ENCODE measurements at places on chromosomes 1 and 21. TPM values are rescaled to one million over a fixed set of nuclear protein-coding genes. Genes with fewer than 3 reads are reported as not detected.

SLC25A34 gene
- 1.5 TPM for total RNA-seq

RXRG gene
- total RNA-seq = not detected

- no peak within 1 kb of the TSS for H3K4me3 ChIP-seq
- H3K36me3 ChIP-seq = peaks cover 23% of the 10 kb centered on the region
- peaks cover 4% of the 10 kb centered on the region for H3K4me1 ChIP-seq
- H3K27me3 ChIP-seq = no peaks in the 10 kb centered on the region
- DNase-seq = peak; percentile 95
Measured at GRCh38 chr1:154970631-154971340, at the start of gene SHC1. SHC1 (minus strand) TSS chr1:154970747; CDS start chr1:154970526, 221 bp downstream.

DNA sequence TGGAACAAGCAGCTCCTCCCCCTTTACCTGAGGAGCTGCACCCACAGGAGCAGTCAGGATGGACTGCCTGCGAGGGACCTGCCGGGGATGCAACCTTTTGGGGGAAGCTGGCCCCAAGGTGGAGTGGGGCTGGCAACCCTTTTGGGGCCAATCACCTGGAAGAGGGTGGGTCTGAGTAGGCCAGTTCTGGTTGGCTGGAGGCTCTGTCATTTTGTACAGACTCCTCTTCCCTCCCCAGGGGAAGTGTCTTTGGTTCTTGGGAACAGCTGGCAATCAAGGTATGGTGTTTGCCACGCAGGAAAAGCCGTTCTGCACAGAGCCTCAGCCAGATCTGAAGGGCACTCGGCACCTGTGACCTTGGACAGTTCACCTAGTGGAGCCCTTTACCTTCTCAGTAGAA, 280 bp upstream of the A3GALT2 start:
- peaks cover 15% of the 10 kb centered on the region for H3K36me3 ChIP-seq
- H3K27me3 ChIP-seq = no peaks in the 10 kb centered on the region
- no peak for DNase-seq
- no peaks in the 10 kb centered on the region for H3K4me1 ChIP-seq
- H3K4me3 ChIP-seq = no peak overlapping the region

C1QA gene
- total RNA-seq = not detected
